ENCODE measurements at places on chromosomes 1 and 21.
A peak's percentile ranks its signal among the peaks of the same experiment; 100 is the strongest.

DNA sequence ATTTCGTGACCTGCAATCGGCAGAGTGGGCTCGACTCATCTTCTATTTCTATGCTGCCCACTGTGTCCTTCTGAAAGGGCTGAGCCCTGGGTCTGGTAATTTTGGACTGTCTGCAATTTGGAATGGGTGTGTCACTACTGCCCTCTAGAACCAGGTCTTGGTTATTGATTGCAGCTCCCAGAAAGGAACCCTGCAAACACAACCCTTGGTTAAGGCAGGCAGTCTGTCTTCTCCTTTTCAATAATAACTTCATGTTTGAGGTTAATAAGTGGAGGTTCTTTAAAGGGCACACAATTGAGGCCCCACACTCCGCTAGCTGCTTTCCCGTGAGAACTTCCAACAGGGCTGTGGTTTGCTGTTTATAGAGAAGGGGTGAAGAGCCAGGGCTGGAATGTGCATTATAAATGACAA lies 79.9 kb upstream of the LYST start:
- DNase-seq: peak; percentile 33

- no peak for DNase-seq
Observed at GRCh38 chr1:207349979-207350378, 28.5 kb downstream of the CD55 start.

DNA sequence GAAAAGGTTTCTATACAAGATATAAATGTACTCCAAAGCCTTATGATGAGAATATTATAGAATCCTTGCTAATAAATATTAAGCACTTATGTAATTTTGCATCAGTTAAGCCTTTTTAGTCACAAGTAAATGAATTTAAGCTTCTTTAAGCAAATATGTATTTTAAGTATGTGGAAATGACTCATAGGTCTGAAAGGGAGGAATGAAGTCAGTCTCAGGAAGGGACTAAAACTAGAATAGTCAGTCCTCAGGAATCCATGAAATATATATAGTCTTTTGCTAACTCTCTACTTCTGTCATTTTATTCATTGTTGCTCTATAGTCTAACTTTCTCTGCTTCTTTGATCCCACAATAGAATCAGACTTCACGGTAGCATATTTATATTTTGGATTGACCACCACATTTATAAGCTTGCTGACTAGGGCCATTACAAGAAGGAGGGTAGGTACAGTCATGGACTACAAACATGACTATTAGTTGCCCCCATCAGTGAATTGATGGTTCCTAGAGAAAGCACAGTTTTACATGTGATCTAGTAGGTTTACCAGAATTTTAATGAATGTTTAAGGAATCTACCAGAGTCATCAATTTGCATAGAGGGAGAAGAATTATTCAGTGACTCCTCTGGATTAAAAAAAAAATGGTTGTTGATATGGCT lies 20.2 kb upstream of the RABGGTB start:
- DNase-seq: peak; percentile 80

DNA sequence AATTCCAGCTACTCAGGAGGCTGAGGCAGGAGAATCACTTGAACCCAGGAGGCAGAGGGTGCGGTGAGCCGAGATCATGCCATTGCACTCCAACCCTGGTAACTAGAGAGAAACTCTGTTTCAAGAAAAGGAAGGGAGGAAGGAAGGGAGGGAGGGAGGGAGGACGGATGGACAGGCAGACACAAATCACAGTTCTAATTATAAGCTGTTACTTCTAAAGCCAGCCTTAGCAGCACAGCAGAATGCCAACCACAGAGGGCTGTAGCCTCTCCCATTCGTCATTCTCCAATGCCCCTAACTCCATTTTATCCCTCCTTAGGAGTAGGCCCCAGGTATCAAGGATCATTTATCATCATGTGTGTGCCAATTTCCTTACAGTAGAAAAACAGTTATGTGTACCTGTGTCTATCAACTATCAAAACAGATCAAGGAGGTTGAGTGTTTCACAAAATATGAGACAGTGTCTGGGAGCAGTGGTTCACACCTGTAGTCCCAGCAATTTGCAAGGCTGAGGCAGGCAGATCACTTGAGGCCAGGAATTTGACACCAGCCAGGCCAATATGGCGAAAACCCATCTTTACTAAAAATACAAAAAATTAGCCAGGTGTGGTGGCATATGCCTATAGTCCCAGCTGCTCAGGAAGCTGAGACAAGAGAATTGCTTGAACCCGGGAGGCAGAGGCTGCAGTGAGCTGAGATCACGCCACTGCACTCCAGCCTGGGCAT lies 19.1 kb downstream of the USP48 start:
- no peak for DNase-seq

GRCh38 chr1:24386931-24387330 lies 26.7 kb downstream of the STPG1 start:
- no peak for DNase-seq

- no peak for DNase-seq
Observed at GRCh38 chr1:52907812-52908153, 13.8 kb downstream of the ECHDC2 start.

- no peak for DNase-seq
Observed at GRCh38 chr1:155094622-155094948, 15.9 kb downstream of the EFNA3 start.

- DNase-seq: no peak
Observed at GRCh38 chr1:182984621-182985020, 31.7 kb upstream of the SHCBP1L start.

GRCh38 chr1:209628618-209629299 lies 23.5 kb downstream of the LAMB3 start:
- no peak for DNase-seq

GRCh38 chr1:233981042-233981675 lies 76.7 kb downstream of the SLC35F3 start:
- no peak for DNase-seq

- no peak for DNase-seq
Observed at GRCh38 chr1:248268178-248268577, 9.6 kb downstream of the OR2T33 start.

GRCh38 chr1:1003618-1004419 lies 3.9 kb upstream of the HES4 start:
- no peak for DNase-seq

DNA sequence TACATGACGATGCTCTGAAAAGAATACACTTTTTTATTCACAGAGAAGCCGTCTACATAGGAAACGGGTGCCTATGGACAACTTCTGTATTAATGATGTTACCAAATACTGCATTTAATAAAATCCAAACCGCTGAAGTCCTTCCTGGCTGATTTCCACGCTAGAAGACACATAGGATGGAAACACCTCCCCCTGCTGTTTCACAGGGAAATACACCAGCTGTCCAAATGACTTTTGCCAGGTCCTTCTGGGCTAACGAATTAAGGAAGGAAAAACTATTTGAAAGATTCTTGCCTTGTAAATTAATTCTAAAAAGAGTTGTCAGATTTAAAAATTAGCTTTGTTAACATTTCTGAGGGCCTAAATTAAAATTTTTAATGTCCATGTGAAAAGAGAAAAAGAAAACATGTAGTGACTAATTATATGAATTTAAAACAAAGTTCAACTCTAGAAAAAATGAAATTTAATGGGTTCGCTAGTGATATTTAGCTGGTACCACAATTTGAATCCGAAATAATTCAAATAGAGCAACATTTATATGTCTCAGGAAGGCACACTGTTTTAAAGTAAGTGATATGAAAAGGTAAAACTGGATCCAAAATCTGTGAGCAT lies 146.0 kb downstream of the RERE start:
- peak; percentile 82 for DNase-seq

DNA sequence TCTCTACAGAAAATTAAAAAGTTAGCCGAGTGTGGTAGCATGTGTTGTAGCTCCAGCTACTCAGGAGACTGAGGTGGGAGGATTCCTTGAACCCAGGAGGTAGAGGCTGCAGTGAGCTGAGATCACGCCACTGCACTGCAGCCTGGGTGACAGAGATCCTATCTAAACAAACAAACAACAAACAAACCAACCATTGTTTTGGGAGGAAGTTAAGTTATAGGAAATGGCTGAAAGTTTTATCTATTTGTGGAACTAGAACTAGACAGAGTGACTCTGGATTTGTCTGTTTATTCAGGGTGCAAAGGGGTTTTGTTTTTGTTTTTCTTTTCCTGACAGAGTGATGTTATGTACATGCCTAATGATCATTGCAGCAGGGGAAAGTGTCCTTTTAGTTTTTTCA lies 31.0 kb downstream of the ZNF362 start:
- DNase-seq: no peak

DNA sequence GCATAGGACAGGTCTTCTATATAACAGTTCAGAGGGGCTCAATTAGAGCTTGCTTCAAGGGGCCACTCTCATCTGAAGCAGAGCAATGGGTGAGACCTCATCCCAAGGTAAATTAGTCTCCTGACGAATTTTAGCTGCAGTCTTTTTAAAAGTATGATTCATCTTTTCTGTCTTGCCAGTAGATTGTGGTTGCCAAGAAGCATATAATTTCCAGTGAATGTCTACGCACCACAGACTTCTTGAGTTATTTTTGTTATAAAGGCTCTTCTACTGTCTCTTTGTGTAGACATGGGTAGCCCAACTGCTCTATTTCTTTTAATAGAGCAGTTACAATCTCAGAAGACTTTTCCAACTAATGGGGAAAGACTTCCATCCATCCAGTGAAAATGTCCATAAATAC lies 108.9 kb upstream of the FMN2 start:
- DNase-seq: peak; percentile 15

DNA sequence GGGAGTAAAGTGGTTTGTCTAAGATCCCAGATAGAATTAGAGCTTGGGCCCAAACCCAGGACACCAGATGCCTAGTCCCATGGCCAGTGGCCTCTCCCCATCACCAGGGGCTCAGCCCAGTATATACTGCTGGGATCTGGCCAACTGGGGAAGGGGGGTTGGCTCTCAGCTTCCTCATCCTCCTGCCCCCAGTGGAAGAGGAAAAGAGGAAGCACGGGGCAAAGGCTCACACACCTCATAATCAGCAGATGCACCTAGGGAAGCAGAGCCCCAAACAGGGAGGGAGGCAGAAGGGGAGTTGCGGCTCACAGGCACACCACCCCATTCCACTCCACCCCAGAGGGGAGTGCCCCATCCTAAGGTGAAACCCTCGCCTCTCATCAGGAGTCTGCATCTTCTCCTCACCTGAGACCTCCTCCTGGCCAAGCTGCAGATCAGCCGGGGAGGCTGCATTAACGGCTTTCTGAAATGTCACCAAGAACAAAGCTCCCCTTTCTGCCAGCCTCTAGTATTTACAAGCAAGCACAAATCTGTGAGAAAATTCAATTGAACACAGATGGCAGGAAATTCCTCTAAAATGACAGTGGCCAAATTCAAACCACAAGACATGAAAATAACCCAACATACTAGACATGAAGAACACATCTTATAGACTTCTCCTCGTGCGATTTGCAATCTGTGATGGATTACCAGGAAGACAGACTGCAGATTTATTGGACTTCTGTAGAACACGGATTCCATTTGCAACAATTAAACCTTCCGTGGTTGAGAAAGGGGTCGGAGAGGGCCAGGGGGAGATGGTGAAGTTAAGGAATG lies 82.8 kb downstream of the GLIS1 start:
- peak; percentile 89 for DNase-seq

DNA sequence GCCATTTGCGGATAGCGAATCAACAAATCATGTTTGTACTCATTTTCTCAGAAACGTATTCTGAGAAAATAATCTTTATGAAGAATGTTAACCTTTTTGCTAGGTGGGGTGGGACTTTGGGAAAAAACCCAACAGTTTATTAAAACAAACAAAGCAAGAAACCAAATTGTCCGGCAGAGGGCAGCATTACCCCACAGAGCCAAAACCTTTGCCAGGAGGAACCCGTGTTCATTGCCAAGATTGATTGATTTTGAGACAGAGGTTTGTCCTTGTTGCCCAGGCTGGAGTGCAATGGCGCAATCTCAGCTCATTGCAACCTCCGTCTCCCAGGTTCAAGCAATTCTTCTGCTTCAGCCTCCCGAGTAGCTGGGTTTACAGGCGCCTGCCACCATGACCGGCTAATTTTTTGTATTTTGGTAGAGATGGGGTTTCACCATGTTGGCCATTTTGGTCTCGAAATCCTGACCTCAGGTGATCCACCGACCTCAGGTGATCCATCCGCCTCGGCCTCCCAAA lies 70.8 kb upstream of the RHOU start:
- DNase-seq: peak; percentile 75

DNA sequence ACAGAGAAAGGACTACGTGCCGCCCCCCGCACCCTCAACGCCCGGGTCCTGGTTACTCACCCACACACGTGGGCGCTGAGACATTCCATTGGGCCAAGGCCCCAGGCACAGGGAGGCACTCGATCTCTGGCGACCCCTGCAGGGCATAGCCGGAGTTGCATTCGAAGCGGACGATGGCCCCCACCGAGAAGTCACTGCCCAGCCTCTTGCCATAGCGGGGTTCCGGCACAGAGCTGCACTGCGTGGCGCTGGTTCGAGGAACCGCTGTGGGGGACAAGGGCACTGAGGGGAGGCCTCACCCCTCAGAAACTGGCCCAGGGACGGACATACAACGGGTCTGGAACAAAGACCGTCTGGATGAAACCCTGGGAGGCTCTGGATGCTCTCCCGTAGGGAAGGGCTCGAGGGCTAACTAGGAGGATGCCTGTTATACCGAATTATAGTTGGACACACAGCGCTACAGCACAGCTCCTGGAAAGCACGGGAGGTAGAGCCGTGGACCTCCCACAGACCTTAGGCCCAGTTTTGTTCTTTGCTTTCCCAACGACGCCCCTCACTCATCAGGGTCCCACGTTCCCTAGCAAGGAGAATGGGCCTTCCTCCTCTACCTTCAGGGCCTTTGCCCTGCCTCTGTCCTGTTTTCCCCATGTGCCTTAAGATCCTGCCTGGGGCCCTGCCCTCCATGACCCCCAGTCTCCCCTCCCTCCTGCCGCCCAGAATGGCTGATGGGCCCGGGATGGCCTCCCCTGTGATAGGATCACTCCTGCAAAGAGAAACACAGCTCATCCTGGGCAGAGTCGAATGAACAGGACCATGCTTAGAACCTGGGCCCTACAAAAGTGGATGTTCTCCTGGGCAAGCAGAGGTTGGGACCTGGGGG lies 152.8 kb downstream of the ZSCAN20 start:
- no peak for DNase-seq

GRCh38 chr1:225318706-225319575 lies 108.9 kb downstream of the LBR start:
- peak; percentile 63 for DNase-seq

DNA sequence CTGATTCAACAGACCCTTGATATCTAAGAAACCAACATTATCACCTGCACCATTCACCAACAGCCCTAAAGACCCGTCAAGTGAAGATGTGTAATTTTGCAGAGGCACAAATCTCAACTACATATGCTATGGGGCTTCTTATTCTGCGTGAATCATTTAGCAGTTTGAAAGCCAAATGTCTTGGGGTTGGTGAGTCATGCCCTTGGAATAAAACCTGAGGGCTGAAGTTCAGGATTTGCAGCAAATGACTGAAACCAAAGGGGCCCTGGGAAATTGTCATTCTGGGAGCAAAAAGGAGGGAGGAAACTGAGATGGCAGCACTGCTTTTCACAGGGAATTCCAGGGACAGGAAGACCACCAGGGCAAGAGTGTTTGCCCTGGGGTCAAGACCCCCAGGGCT lies 79.2 kb upstream of the TNR start:
- DNase-seq: peak; percentile 68

GRCh38 chr1:27235827-27236226 lies 1.4 kb downstream of the WDTC1 start:
- peak; percentile 29 for DNase-seq

Measured in GM03348 (cell line).